Chondrocyte (in vitro differentiated cells): ENCODE measurements at places on chromosomes 2 and 18.

DNA sequence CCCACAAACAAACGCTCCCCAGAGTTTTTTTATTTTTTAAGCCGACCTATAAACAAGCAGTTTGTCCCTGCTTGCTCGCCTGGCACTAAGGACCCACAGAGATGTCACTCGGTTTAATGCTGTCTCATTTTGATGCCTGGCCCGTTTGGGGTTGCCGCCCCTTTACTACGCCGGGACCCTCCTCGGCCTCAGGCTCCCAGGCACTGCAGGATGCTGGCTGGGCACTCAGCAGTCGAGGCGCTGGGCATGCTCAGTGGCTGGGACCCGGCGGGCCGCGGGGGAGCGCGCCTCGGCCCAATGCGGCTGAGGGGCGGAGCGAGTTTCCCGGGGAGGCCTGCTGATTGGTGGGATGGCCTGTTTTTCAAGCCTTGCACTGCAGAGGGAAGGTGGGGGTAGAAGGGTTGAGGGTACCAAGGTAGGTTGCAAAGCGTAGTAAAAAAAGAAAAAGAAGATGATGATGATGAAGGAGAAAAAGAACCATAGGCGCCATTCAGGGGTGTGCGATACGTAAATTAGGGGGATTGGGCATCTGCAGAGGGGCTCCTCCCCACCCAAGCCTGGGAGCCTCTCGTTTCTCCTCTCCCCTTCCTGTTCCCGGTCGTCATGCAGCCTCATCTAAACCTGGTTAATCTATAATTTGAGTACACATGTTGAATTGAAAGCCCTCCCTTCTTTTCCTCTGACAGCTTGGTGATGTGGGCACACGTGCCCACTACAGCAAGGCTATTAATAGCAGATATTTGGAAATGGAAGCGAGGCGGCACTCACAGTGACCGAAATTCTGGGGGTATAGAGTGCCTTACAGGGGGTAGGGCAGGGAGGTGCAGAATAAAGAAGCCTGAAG lies 1.5 kb upstream of the IRS1 start:
- DNase-seq = no peak

GRCh38 chr2:212193803-212194202 lies 344.8 kb downstream of the ERBB4 start:
- no peak for DNase-seq

GRCh38 chr2:88582030-88582429 lies 45.2 kb downstream of the EIF2AK3 start:
- DNase-seq = no peak

DNA sequence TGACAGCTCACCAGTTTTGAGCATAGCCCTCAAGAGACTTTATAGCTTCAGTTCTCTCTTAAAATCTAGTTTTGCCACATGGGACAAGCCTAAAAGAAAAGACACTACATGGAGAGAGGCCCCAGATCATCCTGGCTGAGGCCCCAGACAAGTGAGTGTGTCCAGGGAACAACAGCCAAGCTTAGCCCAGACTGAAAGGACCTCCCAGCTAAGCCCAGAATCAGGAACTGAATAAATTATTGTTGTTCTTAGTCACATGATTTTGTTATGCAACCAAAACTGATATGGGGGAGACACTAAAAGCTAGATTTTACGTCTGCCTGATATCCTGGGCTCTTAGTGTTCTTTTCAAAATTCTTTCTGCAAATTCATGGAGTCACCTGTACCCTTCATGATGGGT lies 29.3 kb upstream of the LBH start:
- no peak for DNase-seq

- DNase-seq = no peak
Measured at GRCh38 chr2:226483143-226483542, 316.5 kb downstream of the IRS1 start.

DNA sequence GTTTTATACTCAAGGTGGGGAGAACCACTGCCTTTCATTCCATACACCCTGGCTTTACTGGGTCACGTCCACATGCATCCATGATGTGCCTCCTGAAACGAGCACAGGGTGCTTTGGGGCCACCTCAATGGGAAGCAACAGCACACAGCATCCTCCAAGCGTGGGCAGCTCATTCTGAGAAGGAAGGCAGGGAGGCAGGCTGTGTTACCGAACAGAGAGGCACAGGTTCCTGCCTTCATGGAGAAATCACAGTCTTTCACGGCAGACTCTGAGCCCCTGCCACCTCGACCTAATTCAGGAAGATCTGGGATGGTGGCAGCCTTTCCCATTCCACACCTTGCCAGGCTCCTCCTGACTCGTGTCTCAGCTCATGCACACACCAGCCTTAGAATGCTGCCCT lies 130.1 kb downstream of the GBX2 start:
- DNase-seq = no peak

DNA sequence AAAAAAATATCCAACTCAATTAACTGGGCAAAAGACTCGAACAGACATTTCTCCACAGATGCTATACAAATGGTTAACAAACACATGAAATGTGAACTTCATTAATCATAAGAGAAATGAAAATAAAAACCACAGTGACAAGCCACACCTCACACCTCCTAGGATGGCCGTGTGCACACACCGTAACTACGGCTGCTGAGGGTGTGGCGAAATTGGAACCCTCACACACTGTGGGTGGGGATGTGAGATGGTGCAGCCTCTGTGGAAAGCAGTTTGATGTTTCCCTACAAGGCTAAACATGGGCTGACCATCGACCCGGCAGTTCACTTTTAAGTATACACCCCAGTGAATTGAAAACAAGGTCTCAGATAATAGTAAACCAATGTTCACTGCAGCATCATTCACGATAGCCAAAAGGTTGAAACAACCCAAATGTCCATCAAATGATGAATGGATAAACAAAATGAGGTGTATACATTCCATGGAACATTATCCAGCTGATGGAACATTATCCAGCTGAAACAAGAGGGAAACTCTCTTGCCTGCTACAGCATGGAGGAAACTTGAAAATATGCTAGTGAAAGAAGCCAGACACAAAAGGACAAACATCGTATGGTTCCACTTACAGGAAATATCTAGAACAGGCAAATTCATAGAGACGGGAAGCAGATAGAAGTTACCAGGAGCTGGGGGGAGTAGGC lies 32.2 kb downstream of the ZAP70 start:
- DNase-seq = no peak

DNA sequence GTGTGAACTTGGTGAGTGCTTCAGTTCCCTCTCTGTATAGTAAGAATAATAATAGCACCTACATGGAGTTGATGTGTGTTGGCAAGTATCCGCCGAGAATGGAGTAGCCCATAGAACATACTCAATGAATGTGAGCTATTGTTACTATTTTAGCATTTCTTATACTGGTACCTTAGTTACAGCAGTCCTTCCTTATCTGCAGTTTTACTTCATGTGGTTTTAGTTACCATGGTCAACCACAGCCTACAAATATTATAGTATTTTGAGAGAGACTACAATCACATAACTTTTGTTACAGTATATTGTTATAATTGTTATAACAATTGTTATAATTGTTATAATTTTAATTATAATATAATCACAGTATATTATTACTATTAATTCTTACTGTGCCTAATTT lies 152.5 kb upstream of the RASGRP3 start:
- DNase-seq = no peak

DNA sequence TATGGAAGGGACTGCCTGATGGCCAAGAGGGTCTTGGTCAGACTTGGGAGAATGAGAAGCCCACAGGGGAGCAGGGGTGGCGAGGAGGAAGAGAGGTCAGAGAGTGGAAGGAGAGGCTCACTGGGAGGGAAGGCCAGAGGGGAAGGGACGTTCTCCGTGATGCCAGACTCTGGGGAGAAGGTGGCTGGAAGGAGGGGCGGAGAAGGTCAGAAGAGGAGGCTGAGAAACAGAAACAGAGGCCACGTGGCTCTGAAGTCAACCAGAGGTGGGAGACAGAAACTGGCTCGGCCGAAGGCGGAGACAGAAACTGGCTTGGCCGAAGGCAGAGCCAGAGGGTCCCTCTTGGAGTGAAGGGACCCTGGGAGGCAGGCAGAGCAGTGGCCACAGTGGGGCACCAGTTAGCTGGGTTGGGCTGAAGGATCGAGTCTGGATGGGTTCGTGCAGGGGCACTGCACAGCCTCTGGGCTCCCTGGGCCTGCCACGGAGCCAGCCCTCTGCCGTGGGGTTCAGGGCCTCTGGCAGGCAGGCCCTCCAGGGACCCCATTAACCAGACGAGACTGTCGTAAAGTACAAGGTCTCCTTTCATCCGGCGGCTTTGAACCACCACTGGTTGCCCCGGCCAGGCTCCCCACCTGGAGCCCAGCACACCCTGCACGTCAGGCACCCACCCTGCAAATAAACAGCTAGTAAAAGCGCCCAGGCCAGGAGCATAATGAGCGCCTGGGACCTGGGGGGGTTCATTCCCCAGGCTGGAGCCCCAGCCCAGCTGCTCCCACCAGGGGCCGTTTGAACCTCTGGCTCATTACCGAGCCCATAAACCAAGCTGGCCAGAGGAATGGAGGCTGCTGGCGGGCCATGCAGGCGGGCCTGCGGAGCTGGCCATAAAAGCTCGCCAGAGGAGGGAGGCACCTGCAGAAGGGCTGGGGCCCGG lies 218.8 kb downstream of the DYSF start:
- peak; percentile 77 for DNase-seq

DNA sequence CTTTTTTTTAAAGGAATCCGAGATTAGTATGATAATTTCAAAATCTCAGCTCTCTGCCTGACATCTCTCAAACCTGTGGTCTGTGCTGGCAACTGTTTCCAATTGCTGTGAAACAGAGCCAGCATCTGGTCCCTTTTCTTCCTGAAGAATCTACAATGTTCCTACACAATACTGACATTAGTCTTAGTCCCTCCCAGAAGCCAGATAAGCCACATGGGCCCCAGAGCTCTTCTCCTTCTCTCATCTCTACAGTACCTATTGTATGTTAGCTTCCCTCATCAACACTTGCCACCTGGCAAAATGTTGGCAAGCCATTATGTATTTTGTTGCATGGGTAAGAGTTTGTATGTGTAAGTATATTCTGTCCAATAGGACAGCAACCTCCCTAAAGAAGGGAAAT lies 62.9 kb upstream of the CDKL4 start:
- no peak for DNase-seq

DNA sequence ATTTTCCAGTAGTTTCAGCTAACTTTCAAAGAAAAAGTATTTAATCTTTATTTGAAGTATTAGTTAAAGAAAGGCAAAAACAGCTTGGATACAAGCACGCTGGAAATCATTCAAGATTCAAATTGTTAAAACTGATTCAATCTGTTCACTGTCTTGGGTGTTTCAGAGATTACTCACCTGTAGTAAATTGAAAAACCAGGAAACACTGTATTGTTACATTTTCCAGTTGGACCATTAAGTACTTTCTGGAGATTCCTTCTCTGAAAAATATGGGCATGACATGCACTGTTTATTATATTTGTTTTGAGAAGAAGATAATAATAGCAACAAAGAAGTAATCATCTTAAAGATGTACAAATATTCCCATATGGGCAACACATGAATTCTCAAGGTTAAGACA lies 196.1 kb downstream of the UBE2E3 start:
- no peak for DNase-seq

GRCh38 chr2:195456771-195457170 lies 200.3 kb upstream of the SLC39A10 start:
- DNase-seq = no peak

- DNase-seq = no peak
Measured at GRCh38 chr2:168184681-168185513, 62.5 kb downstream of the STK39 start.

DNA sequence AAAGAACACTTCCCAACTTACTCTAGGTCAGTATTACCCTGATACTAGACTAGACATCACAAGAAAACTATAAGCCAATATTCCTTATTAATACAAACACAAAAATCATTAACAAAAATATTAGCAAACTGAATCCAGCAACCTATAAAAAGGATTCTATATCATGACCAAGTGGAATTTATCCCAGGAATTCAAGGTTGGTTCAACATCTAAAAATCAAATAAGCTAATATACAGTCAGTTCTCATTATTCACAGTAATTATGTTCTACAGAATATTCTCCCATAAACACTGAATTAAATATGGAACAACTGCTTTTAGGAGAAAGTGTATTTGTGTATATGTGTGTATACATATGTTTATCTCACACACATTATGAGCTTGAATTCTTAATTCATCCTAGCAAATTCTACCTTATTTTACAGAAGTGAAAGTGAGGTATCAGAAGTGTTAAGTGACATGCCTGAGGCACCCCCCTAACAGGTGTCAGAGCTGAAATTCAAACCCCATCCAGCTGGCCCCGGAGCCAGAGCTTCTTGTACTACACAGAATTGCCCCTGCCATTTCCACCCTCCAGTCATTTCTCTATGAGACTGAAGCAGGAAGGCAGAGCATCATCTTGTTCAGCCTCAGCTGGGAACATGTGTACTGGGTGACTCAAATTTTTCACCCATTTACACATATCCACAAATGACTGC lies 77.8 kb downstream of the MALT1 start:
- no peak for DNase-seq

GRCh38 chr2:154886316-154886715 lies 187.8 kb downstream of the KCNJ3 start:
- DNase-seq = no peak

DNA sequence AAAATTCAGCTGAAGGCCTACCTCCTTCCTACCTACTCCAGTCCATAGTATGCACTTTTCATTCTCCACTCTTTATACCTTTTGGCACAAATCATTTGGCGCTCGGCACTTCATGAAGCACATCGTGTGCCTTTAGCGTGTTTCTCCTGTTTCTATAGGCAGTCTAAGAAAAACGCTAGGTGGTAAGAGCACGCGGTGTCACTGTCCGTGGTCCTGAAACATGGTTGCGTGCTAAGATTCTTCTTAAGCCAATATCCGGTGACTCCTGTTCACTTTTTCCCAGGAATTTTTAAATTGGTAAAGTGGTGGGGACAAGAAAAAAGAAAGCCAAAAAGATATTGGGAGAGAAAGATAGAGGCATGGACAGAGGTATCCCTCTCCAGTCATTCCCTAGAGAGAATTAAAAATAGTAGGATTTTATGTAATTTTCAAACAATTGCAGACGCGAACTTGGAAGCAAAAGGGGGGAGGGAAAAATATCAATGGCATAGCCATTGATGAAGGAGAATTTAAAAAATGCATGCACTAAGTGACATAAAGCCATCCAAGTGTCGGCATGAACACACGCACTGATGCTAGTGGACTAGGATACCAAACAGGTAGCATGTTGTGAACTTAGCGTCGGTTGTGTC lies 1.4 kb upstream of the CTNNA2 start:
- no peak for DNase-seq

- DNase-seq = no peak
Measured at GRCh38 chr2:40173276-40173675, 278.6 kb downstream of the SLC8A1 start.
